ENCODE measurements at places on chromosomes 16 and 17.

- no peak for DNase-seq
Observed at GRCh38 chr17:50056217-50056960, 479 bp downstream of the ITGA3 start.

DNA sequence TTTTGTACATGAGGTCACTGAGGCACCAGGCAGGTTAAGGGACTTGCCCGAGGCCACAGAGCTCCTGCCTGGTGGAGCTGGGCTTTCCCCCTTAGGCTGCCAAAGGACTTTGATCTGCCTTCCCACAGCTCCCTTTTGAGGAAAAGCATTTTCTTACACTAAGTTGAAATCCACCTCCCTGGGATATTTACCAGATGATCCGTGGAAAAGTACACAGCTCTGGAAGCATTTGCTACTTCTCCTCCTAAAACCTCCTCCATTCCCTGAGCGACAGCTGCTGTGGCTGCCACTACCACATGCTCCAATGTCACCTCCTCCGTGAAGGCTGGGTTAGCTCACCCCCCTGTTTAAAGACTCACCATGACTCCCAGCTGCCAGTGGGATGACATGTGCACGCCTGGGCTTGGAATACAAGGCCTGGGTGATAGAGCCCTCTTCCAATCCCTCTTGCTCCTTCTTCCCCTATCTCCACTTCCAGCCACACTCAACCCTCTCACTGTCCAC, 1.2 kb upstream of the MPRIP start:
- no peak for DNase-seq

- DNase-seq = no peak
Observed at GRCh38 chr17:39652587-39653315, 12.4 kb upstream of the TCAP start.

DNA sequence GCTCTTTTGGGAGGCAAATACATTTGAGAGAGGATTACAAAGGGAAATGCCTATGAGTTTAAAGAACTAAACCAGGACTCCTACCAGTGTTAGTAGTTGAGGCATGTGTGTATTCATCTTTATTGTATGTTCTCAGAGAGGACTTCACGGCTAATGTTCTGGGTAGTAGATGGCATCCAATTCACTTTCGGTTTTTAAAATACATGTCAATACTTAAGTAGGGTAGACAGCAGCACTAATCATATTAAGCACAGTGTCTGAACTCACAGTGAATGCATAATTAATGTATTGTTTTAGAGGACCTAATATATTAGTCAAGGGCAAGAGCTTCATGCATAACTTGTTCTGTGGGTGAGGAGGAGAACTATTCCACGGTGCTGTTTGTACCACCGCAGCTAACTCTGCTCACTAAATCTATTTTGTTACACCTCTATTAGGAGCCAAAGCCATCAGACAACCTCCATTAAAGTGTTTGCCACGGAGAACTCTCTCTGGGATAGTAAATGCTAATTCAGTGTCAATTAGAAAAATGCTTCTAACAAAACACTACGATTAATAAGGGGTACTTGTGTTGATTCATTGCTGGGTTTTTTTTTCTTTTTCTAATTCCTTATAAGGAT, 56.3 kb downstream of the COX10 start:
- no peak for DNase-seq

DNA sequence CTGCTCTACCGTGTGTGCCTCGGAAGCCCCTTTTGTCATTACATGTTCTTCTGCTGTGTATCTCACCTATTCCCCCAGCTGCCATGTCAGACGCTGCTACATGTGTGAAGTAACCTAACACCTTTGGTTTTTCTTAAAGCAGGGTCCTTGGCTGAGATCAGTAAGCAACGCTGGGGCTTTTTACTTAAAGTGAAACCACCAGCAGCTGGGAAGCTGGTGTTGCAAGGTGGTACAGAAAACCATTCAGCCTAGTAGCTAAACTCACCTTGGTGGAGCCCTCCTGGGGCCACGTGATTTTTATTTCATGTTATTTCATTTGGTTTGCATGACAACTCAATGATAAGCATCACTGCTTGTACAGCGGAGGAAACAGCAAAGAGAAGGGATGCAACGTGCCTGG, 62.6 kb downstream of the PLCG2 start:
- DNase-seq = no peak

- no peak for DNase-seq
Observed at GRCh38 chr17:79645777-79646088, 34.9 kb upstream of the RBFOX3 start.

- no peak for DNase-seq
Observed at GRCh38 chr17:75845058-75845711, 981 bp upstream of the UNC13D start.

DNA sequence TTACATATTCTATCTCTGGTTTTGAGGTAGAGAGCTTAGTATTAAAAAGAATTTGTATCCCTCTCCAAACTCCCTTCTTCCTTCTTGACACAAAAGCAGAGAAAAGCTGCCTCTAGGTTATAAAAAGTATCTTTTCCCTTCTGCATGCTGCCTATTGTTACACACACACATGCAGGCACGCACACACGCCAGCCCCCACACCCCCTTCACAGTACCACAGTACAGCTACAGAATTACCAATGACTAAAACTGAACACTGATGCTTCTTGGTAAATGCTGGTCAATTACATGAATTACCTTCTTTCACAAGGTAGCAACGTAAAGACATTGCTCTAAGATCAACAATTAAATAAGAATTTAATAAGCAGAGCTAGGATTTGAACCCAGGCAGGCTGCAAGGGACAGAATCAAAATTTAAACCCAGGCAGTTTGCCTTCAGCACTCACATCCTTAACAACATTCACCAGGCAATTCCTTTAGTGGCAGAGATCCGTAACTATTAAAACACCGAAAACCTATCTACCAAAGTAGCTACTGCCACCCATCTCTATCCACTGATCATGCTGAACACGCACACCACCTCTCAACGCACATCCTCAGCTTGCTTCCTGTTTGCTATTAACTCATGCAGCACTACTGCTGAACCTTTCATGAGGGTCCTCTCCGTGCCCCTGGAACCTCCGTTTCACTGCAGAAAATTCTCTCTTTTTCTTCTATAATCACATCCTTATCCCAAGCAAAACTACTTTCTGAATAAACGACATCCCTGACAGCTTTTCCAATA, 37.8 kb downstream of the YWHAE start:
- DNase-seq = no peak

GRCh38 chr16:24524855-24525677, 14.3 kb upstream of the RBBP6 start:
- DNase-seq = no peak

DNA sequence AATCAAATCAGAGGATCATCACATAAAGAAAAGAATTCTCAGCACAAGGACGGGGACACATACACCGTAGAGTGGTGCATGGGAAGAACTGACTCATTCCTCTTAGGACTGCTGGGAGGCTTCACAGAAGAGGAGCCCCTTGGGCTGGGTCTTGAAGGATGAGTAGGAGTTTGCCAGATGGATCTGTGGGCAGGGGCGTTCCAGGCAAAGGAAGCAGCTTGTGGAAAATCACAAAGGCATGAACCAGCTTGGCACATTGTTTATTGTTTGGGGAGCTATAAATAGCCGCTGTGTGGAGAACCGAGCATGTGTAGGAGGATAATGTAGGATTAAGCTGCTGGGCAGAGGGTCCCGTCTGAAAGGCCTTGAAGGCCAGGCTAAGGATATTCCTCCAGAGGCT, 5.1 kb upstream of the SLC16A11 start:
- DNase-seq = no peak

- DNase-seq = no peak
Observed at GRCh38 chr17:20114466-20114865, 105.3 kb downstream of the SPECC1 start.
